ENCODE measurements at places on chromosomes 3 and 15.

DNA sequence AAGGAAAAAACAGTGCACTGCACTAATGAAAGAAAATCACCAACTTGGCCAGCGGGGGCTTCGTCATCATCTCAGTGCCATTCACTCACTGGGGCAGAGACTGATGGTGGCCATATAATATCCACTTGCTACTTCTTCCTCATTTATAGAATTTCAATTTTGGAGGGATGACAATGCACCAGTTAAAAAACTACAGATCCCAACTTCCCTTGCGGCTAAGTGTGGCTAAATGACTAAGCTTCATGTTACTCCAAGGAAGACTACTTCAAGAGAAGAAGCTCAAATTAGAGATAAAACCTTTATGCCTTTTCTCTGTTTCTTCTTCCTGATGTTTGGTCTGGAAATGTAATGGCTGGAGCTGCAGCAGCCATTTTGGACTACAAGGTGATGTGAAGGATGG is 38.8 kb downstream of the NGLY1 start:
- DNase-seq, result no peak

GRCh38 chr3:124266487-124266886 is 274.6 kb upstream of the ROPN1 start:
- DNase-seq, result no peak

GRCh38 chr3:184710870-184711492 is 883 bp downstream of the MAGEF1 start:
- DNase-seq, result peak; percentile 5

- no peak for DNase-seq
Observed at GRCh38 chr15:65050270-65050669, 5.1 kb downstream of the SLC51B start.

DNA sequence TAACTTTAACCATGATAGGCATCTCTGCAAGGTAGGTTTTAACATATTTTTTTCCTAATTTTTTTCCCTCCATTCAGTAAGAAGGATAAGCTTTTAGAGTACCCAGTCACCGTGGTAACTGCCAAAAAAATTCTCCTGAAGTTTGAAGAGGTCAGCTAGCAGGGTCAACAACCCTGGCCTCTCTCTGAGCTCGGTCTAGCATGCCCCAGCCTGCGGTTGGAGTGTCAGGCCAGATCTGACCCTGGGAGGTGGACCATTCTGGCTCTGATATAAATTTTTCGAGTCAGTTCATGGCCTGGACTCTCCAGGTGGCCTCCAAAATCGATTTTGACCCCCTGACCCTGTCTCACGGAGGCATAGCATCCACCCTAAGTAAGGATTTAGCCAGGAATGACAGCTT is 29.7 kb downstream of the SOX2 start:
- DNase-seq, result no peak

DNA sequence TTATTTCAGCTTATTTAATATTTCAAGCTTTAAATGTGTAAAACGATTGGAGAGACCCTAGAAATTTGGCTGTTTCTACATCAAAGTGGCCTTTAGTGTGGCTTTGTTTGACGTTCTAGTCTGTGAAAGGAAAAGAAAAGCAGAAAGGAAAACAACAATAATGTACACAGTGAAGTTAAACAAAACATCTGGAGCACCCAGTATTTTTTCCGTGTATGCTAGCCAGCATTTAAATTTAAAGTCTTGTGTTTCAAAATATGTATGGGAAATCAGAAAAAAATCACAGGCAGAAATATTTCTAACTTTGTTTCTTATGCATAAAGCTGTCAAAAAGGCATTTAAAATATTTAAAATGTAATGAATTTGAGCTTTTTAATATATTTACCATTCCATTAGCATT is 218.1 kb downstream of the NAALADL2 start:
- DNase-seq, result no peak

DNA sequence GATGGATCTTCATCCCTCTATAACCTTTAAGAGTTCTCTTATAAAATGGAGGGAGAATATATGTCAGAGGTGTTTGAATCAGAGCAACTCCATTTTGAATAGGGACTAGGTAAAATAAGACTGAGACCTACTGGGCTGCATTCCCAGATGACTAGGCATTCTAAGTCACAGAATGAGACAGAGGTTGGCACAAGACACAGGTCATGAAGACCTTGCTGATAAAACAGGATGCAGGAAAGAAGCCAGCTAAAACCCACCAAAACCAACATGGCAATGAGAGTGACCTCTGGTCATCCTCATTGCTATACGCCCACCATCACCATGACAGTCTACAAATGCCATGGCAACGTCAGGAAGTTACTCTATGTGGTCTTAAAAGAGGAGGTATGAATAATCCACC is 211.0 kb downstream of the GBE1 start:
- DNase-seq, result no peak

GRCh38 chr3:80307844-80308243 is 540.0 kb upstream of the ROBO1 start:
- no peak for DNase-seq

GRCh38 chr3:18633002-18633401 is 207.9 kb upstream of the SATB1 start:
- no peak for DNase-seq

All from stimulated activated CD4-positive, alpha-beta T cell treated with anti-CD3 and anti-CD28 coated beads, Interleukin-12 subunit alpha, Interleukin-12 subunit beta, amount 100 ng/mL, for 48 hours (primary cell).